SK-N-SH (cell line): ENCODE measurements at places on chromosomes 3 and 15.

- no peak for DNase-seq
Measured at GRCh38 chr3:86562090-86562489, 428.9 kb downstream of the VGLL3 start.

GRCh38 chr3:3160826-3161225 lies 18.7 kb downstream of the CRBN start:
- DNase-seq = no peak

DNA sequence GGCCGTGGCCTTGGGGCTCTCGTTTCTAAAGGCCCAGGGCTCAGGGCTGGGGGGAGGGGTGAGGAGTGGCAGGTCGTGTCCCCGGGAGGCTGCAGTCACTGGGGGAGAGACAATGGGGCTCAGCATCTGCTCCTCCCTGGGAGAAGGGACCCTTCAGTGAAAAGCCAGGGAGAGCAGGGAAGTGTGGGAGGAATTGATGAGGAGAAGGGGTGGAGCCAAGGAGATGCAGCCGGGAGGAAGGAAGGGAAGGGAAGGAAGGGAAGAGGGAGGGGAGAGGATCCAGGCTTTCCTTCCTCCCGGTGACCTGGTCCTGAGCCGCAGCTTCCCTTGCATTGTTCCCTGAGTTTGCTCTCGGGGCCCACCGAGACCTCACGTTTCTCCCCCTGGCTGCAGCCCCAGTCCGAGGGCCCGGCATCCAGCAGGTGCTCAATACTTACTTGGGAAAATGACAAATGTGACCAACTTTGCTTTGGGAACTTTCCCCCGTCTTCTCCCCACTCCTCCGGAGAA lies 1.4 kb upstream of the ZNF710 start:
- DNase-seq = no peak

GRCh38 chr15:90071220-90071807 lies 31.0 kb downstream of the IDH2 start:
- peak; percentile 88 for DNase-seq

DNA sequence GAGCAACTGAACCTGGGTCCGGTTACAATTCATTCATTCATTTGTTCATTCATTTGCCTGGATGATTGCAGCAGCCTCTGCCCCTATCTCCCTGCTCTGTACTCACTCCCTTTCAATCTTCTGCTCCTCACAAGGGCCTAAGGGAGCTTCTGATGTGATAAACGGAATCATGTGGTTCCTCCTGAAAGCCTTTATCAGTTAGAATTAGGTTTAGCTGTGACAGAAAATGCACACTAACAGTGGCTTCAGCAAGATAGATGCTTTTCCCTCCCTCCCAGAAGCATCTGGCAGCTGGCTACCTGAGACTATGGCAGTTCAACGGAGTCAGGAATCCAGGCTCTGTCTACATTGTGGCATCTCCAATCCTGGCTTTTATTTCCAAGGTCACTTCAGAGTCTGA lies 196.0 kb downstream of the ADAMTS9 start:
- peak; percentile 57 for DNase-seq
